ENCODE measurements at places on chromosomes 5 and 9.

GRCh38 chr5:33258553-33258952 lies 182.2 kb upstream of the TARS1 start:
- peak; percentile 11 for DNase-seq

- no peak for DNase-seq
Observed at GRCh38 chr9:38183994-38184568, 115.1 kb upstream of the SHB start.

- no peak for DNase-seq
Observed at GRCh38 chr9:112489039-112489546, 2.5 kb downstream of the KIAA1958 start.

DNA sequence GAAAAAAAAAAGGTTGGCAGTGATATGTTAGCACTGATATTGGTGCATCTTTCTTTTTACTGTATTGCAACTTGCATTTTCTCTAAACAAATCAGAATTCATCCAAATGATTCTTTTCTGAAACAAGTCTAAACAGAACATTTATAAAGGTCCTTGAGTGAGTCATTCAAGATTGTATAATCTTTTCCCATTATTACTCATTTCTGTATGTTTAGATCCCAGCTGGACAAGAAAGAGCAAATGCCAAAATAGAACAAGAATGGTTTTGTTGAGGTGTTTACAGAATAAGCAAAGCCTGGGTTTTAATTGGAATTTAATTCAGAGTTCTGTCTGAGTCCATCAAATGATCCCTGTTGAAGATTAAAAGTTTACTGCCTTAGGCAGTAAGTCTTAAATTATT lies 112.3 kb downstream of the VCAN start:
- DNase-seq: no peak

GRCh38 chr5:115461506-115462290 lies 82.9 kb downstream of the FEM1C start:
- DNase-seq: peak; percentile 64

- DNase-seq: peak; percentile 44
Observed at GRCh38 chr9:129177443-129177790, 644 bp downstream of the IER5L start.

GRCh38 chr5:105530716-105531261 lies 1968.2 kb upstream of the NUDT12 start:
- no peak for DNase-seq

DNA sequence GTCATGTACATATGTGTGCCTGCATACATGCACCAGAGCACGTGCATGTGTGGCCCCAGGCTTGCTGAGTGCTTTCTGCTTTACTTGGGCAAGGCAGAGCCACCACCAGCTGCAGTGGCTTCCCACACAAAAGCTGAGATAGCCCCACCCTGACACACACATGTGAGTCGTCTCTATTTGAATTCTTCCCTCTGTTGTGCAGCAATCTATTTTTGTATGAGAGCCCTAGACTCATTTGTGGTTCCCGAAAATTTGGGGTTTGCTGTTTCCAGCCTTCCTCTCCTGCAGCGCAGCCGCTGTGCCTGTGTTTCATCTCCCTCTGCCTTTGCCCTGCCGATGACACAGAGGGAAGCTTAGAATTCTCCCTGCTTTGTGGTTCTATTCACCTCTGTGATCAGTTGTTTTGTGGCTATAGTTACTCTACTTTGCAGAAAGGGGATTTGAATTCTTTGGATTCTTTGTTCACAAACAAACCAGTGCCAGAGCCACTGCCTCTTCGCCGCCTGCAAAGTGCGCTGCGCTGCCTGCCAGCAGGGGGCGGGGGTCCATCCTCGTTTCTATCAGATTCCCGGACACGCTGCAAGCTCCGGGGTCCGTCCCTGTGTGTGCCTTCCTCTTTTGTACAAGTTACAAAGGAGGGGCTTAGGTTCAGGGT lies 95.8 kb upstream of the DAP start:
- peak; percentile 80 for DNase-seq

DNA sequence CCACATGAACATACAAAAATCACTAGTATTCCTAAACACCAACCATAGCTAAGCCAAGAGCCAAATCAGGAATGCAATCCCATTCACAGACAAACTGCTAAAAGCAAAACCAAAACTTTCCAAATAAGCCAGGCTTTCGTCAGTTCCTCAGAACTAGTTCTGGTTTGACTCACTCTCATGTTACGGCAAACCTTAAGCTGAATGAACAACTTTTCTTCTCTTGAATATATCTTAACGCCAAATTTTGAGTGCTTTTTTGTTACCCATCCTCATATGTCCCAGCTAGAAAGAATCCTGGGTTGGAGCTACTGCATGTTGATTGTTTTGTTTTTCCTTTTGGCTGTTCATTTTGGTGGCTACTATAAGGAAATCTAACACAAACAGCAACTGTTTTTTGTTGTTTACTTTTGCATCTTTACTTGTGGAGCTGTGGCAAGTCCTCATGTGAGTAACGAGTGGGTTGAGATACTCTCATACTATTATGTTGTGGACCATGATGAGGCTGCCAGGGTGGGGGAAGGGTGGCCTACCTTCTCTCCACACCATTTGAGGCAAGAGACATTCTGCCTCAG lies at the start of gene PDCD1LG2:
TSS of gene PDCD1LG2 (plus strand) at position 172 of the 572 bp plus-strand sequence. CDS start 12,016 bp downstream, outside the sequence.
- peak; percentile 44 for DNase-seq

GRCh38 chr5:125326150-125326510 lies 579.7 kb upstream of the ZNF608 start:
- DNase-seq: peak; percentile 45

GRCh38 chr9:101582553-101582952 lies 12.2 kb downstream of the PPP3R2 start:
- peak; percentile 74 for DNase-seq

DNA sequence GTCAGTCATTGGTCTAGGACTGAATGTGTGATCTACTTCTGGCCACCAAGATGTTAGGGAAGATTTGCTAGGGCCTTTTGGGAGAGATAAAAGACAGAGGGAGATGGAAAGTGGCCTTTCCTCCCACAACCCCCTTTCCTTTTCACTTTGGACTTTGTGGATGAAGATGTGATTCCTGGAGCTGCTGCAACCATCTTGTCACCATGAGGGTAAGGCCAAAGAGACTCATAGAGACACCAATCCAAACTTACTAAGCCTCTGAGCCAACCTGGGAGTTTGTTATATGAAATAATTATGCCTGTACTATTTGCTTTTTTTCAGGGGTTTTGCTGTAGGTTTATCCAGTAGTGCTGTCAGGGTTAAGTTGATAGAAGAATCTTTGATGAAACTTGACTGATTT lies 111.8 kb upstream of the SMIM23 start:
- no peak for DNase-seq

DNA sequence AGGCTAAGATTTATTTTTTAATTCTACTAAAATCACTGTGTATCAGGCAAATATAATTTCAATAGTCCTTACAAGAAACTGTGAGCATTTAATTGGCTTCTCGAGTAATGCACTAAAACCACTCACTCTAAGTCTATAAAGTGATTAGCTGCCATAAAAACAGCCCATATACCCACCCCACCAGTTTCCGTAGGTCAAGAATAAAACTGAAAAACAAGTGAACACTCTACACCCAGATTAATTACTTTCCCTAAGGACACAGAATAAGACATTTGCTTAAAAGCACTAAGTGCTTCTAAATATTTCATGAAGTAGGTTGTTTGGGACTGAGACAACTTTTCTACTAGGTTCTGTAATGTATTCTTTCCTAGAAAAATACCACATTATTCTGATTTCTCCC lies 194.2 kb downstream of the AGTPBP1 start:
- no peak for DNase-seq

- peak; percentile 88 for DNase-seq
Observed at GRCh38 chr9:16627967-16628366, 242.5 kb downstream of the BNC2 start.

DNA sequence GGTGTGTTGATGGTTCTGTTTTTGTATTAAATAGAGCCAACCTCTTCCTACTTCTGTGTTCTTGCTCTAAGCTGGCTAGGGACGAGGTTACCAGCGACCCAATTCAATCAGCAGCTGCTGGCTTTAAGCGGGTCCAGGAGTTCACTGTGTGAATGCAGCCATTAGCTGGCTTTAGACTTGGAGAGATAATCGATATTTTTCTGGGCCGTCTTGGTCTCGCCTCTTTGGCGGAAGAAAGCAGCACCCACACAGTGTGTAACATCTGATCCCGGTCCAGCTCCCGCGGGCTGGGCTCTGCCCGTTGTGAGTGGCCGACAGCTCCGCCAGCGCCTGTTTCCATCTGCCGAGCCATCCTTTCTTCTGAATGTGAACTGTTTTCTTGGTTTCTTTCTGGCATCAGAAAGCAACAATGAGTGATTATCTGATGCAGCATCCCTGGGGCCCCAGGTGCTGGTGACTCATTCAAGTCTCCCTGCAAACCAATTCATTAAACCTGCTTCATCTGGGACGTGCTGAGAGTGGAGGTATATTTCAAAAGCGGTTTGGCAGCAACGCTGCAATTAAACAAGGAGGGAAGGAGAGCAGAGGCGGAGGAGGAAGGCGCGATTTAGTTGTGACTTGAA lies 90.8 kb upstream of the IRX4 start:
- peak; percentile 1 for DNase-seq

GRCh38 chr5:101047181-101047580 lies 144.1 kb upstream of the ST8SIA4 start:
- no peak for DNase-seq

- DNase-seq: no peak
Observed at GRCh38 chr9:104088416-104088815, 5.7 kb upstream of the SMC2 start.

DNA sequence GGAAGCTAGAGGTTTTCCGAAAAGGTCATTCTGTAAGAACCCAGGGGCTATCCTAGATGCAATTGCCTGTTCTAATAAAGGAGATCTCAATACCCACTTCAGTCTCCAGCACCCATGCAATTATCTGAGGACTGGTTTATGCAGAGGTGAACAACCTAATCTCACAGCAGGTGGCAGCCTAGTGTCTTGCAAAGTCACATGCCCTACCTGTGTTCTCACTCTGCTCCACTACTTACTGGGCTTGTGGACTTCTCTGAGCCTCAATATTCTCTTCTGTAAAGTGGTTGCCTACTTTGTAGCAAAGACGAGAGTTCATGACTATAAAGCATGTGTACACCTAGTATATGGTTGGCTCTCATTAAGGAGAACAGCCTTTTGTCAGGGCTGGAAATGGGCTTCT lies 21.0 kb upstream of the ALDH1B1 start:
- DNase-seq: peak; percentile 44

DNA sequence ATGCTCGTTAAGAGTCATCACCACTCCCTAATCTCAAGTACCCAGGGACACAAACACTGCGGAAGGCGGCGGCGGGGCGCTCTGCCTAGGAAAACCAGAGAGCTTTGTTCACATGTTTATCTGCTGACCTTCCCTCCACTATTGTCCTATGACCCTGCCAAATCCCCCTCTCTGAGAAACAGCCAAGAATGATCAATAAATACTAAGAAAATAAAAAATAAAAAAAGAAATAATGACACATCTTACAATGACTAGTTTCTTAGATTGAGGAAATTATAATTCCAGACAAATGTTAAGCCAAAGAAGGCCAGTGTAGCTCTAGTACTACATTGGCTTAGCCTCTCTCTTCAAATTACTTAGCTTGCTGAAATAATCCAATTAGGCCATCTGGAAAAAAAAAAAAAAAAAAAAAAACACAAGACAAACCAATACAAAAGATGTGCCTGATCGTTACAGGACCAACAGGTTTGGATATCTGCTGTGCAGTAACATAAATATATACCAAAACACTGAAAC lies 58.0 kb downstream of the ANXA2R start:
- no peak for DNase-seq

- DNase-seq: no peak
Observed at GRCh38 chr9:76651119-76651705, 113.0 kb upstream of the PCA3 start.

GRCh38 chr5:60161340-60161934 lies 267.9 kb upstream of the PDE4D start:
- DNase-seq: peak; percentile 16

DNA sequence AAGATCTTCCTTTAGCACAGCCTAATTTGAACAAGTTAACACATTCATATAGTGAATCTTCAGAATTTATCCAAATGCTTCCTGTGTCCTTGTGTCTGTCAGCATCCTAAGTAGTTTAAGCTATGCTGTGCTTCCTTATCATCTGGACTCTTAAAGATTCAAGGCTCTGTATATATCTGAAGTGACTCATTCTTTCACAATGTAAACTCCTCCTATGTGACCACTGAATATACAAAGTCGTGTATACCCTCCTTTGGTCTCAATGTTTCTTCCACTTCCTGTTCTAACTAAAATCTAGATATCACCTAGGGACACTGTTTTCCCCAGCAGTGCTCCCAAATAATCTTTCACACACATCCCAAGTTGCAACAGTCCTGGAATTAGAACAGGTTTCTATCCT lies 935.7 kb upstream of the NUDT12 start:
- no peak for DNase-seq

DNA sequence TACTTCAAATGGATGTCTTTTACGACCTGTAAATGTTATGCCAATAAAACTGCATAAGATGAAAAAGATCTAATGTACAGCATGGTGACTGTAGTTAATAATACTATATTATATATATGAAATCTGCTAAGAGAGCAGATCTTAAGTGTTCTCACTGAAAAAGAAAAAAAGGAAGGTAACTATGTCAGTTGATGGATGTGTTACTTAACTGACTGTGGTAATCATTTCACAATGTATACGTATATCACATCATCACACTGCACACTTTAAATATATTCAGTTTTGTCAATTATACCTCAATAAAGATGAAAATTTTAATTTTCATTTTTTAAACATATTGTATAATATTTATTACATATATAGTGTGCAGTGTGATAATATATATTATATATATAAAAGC lies 31.9 kb downstream of the THBS4 start:
- no peak for DNase-seq

DNA sequence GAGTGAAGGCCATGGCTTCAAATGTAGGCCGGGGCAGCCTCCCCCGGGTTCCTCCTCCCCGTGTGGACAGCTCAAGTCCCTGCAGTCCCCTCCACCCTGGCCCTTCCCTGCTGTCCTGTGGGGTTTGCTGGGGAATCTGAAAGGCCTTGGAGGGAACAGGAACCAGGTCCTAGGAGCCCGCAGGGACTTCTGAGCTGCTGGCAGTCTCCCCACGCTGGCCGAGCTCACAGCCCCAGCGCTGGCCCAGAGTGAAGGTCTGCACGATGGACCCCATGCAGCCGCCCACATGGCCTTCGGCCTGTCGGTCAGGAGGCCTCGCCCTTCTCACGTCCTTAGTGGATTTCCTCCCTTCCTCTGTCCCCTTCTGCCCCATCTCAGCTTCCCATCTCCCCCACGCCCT lies 25.7 kb upstream of the NOTCH1 start:
- DNase-seq: no peak

GRCh38 chr9:37096628-37097027 lies 23.7 kb upstream of the ZCCHC7 start:
- DNase-seq: no peak

Data from AG20443 (cell line).